Stimulated activated CD8-positive, alpha-beta memory T cell treated with anti-CD3 and anti-CD28 coated beads, Interleukin-7, amount 100 ng/mL, for 1 hour (primary cell): ENCODE measurements at places on chromosomes 5 and 9.

DNA sequence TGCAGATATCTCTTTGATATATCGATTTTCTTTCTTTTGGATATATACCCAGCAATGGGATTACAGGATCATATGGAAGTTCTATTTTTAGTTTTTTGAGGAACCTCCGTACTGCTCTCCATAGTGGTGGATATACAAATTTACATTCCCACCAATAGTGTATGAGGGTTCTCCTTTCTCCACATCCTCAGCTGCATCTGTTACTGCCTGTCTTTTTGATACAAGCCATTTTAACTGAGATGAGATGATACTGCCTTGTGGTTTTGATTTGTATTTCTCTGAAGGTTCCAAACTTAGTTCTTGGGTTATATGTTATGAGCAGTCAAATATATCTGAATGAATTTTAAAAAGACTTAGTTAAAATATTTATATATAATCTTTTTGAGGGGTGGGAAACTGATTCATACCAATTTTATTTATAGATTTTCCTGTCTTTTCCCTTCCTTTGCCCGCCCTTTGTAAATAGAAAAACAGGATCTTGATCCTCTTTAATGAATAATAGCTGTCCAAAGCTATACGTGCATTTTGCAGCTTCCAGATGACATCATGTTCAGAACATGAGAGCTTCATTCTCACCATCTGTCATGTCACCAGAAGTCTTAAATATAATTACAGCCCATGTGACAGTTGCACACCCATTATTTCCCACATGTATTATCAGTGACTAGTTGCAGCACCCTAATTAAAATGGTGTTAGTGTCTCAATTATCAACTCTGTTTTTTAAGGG lies 6.2 kb upstream of the ARHGEF28 start:
- DNase-seq, result no peak

DNA sequence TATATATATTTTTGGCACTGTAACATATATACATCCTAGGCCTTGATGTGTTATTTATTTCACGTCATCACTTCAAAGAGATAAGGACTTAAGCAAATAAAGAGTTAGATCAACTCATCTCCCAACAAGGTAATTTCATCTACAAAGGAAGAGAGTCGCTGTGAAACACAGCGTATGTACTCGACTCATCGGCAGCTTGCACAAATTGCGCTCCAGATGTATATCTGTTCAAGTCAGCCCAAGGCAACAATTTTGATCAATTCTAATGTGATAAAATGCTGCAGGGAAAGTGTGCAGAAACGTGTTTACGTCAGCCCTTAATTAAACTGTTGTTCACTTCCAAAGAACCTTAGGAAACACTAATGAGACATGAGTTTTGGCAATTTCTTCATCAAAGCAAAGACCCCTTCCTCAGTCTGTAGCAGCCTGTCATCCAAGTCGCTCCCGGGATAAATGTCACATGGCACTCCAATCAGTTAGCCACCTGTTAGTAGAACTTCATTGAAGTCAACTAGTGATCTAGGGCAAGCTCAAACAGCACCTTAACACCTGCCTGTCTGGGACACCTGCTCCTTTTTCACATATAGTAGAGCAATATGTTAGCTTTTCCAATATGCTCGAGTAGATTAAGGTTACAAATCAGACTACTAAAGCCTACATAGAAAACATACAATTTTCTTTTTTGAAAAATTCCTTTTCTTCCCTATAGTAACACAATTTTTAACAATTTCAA lies 182.4 kb downstream of the NFIB start:
- DNase-seq, result no peak

DNA sequence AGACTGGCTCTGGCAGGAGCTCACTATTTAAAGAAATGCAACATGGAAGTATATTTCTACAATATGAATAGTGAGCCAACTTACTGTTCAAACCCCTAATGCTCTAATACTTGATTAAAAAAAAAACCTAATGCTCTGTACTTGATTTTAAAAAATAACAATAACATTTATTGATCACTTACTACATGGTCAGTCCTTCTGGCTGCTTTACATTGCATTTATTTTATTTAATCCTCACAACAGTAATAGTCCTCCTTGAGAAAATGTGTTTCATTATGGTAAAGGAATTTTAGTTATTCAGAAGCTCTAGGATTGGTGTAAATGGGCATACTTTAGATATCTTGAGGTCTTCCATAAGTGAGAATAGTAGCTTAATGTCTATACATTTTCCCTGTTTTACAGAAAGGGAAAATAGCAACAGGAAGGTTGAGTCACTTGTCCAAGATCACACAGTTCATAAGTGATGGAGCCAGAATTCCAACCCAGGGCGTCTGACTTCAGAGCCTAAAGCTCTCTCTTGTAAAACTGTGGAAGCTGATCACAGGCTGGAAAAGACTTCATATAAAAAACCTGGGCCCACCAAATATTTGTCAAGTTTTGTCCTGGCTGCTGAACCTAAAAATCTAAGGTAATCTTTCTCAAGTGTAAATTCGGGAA lies 1.0 kb downstream of the STARD4 start:
- no peak for DNase-seq

DNA sequence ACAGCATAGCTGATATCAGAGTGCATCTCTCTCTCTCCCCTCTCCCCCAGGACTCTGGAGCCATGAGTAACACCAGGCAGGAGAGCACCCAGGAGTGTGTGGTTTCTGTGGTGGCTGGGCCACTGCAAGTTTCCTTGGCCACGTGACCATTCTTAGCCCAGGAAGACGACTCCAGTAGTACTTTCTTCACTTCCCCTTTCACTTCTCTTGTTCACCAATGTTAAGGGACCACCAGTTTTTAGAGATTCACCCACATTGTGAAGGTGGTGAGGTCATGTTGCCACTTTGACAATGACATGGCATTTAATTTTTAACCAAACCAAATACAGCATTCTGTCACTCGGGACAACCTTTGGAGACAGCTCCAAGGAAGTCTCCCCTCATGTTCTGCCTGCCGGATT lies 17.9 kb upstream of the DAPK1 start:
- DNase-seq, result no peak

GRCh38 chr9:123629531-123629930 lies 273.5 kb downstream of the CRB2 start:
- DNase-seq, result no peak

DNA sequence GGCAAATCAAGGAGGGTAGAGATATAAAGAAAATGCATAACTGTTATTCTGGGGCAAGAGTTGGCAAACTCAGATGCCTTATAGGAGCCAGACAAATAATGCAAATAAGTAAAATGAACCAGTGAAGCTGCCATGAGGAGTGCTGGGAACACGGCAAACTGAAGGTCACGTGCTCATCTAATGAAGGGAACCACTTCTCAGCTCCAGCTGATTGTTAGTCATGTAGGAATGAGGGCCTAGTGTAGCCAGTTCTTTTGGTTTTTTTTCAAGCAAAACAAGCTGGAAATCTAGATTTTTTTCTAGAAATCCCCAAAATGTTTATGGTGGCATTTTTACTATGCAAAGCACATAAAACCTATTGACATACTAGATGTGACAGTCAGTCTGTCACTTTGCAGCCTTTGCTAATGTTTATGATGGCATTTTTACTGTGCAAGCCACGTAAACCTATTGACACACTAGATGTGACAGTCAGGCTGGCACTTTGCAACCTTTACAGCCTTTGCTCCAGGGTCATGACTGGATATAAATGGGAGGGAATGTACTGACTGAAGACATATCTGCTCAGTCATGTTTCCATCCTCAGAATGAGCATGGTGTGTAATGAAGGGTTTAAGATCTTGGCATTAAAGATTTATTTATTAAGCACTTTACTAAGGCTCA lies 39.4 kb downstream of the RUSC2 start:
- DNase-seq, result no peak

DNA sequence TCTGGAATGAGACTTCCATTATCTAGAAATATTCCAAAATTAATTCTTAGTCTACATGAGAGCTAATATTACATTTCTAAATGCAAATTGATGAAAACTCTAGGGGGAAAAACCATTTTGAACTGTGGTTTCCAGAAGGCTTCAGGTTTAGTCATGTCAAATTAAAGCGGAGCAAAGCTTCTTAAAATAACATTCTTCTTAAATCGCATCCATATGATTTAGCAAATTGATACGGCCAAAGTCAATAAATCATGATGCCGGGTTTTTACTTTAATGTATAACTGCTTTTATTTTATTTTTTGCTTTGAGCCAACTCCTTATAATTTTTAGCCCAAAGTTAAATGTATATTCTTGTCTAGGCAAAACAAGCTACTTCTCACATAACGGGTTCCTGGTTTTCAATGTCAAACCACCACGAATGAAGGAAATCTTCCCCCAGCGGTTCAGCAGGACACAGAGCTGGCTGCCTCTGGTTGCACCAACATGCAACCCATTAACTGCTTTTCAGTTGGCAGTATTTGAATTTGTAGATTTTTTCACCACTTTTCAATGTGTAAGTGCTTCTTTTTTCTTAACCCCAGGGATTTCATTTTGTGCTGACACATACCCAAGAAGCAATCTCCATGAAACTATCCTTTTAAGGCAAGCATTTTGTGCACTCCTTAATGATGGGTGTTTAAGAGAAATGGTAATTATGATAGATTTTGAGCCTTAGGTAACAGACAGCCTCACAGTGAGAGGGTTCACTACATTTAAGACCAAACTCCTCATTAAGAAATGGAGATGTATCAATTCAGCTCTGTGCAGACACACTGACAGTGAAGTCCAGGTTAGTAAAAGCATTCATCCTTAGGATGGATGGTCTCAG lies 35.5 kb downstream of the EFNA5 start:
- no peak for DNase-seq

GRCh38 chr9:29449306-29449705 lies 1876.0 kb upstream of the C9orf72 start:
- no peak for DNase-seq

- no peak for DNase-seq
Measured at GRCh38 chr5:6905423-6905822, 192.2 kb downstream of the TENT4A start.

- DNase-seq, result no peak
Measured at GRCh38 chr5:170183816-170184687, 48.7 kb upstream of the C5orf58 start.

- no peak for DNase-seq
Measured at GRCh38 chr9:93823245-93824072, 131.7 kb downstream of the BARX1 start.

DNA sequence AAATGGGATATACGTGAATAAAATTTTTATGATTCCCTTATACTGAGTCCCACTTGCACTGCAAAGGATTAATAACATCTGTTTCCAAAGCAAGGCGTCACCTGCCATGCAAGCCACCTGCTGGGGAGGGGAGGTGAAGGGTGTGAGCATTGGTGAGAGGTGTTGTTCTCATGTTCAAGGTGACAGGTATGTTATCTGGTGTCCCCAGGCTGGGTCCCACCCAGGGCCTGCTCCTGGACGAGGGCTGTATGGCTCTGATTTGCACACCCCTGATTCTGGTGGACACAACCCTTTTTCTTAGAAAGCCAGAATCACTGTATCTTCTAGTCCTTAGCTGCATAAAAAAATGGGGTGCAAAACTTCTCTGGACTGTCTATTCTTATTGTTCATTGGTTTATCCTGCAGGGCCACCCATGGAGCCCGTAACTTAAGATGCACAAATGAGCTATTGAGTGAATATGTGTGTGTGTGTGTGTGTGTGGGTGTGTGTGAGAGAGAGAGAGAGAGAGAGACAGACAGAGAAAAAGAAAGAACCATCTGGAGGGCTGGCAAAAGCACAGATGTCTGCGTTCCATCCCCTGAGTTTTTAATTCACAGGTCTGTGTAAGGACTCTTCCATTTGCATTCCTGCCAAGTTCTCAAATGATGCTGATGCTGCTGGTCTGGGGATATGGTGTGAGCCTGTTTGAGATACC lies 53.7 kb downstream of the SYK start:
- no peak for DNase-seq

GRCh38 chr5:136020383-136021015 lies 8.3 kb upstream of the TGFBI start:
- DNase-seq, result no peak

DNA sequence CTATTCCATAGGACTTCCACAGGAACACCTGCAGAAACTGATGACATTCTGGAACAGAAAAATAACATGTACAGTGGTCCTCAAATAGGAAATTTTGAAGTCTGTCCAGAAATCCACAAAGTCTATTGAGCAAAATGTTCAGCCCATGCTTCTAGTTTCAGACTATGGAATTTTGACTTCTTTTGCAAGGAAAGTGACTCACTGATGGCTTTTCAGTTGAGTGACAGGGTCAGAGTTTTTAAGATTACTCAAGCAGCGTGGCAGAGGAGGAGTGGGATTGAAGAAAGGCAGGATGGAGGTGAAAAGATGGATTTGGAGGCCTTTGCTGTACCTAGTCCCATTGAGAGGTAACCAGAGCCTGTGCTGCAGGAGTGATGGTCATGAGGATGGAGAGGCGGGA lies 151.5 kb downstream of the GOLPH3 start:
- no peak for DNase-seq

DNA sequence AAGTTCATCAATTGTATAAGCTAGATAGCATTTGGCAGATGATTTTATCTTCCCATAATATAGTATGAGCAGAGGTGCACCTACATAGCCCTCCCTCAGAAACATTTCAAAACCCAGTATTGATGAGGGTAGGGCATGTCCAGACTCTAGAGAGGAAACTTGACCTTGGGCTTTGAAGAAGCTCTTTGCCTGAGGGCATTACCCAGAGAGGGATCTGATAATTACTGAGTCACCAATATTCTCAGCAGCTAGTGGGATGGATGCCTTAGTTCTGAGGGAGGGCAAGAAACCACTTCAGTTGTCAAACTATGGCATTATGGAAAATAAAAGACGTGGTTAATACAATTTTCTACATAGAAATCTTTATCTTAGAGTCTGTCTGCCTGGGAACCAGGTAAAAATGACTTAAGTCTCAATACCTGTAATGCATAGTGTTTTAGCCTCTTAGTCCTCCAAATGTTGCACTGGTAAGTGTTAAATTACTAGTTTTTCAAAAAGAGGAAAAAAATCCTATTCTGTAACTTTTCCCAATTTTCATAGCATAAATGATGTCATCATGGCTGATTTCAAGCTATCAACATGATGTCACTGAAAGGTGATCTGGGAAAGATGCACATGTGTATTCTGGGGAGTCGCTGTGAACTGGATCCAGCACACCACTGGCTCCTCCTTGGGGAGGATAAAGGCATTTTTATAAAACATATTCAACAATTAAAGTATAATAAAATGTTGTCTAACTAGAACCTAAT lies 809.0 kb downstream of the KCTD16 start:
- DNase-seq, result no peak

GRCh38 chr5:137122075-137122474 lies 377.1 kb downstream of the SPOCK1 start:
- DNase-seq, result no peak

DNA sequence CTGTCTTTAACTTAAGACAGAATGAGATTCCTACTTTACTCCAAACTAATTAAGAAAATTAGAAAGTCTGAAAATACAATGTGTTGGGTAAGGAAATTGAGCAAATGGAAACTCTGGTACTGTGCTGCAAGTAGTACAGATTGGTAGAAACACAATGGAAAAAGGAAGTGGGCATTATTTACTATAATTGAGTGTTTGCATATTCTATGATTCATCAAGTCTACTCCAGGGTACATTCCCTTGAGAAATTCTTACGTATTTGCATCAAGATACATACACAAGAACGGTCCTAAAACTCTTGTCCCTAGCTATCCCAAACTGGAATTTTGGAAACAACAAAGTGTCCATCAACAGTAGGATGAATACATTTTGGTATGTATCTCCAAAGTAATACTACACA lies 123.5 kb upstream of the TARS1 start:
- DNase-seq, result no peak

GRCh38 chr9:114884787-114885452 lies 45.5 kb downstream of the TNFSF8 start:
- no peak for DNase-seq

GRCh38 chr5:5481206-5481605 lies 58.7 kb downstream of the ICE1 start:
- DNase-seq, result no peak
